ENCODE measurements at places on chromosomes 7 and 10.

GRCh38 chr7:80637911-80638765, at the start of gene CD36:
CD36 (plus strand) TSS chr7:80638642; CDS start chr7:80646741, 8,099 bp downstream.
- DNase-seq, result peak; percentile 10

GRCh38 chr7:55260676-55261385, 104.3 kb upstream of the LANCL2 start:
- DNase-seq, result no peak

DNA sequence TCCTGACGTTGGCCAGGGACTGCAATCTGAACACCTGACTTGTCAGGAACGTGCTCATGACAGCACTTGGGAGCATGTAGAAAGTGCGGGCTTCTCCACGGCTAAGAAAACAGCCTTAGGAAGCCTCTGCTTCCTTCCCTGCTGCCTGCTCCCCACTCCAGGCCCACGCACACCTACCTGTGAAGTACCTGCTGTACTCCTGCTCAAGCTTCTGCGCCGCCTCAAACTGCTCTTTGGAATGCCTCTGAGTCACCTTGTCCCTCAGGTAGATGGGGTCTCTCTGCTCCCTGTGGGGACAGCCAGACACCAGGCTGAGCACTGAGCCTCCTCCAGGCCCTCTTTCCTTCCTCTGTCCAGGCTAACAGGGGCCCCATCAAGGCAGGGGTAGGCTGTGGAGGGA, 132.7 kb downstream of the DLG5 start:
- DNase-seq, result no peak

DNA sequence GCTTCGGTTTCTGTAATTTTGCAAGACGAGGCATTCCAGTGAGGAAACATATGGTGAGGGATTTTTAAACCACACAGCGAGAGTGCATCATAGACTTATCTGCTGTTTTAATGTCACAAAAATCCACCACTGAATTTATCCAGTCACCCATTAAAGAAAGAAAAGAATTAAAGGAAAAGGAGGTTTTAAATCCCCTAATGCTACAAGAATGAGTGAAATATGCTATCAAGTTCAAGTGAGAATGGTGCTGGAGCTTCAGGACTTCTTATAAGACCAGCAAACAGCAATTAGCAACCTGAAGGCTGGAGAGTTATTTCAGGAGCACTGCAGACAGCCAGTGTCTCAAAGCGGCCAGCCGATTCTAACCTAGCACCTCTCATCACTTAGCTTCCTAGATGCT, 439.1 kb upstream of the MGMT start:
- DNase-seq, result no peak

DNA sequence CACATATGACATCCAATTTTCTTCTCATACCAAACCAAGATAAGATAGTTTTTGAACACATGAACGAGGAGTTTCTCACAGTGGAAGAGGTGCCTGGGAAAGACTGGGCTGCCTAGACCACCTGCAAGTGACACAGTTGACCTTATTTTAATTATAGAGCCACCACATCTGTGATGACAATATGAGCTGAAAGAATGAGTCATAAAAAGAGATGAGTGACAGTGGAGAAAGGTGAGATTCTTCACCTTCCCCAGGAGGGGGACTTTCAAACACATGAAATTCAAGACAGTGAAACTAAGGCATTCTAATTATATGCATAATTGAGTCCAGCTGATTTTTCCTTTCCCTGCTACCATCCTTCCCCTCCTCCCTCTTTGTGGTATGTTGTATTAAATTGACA, 475.5 kb downstream of the NXPH1 start:
- no peak for DNase-seq

DNA sequence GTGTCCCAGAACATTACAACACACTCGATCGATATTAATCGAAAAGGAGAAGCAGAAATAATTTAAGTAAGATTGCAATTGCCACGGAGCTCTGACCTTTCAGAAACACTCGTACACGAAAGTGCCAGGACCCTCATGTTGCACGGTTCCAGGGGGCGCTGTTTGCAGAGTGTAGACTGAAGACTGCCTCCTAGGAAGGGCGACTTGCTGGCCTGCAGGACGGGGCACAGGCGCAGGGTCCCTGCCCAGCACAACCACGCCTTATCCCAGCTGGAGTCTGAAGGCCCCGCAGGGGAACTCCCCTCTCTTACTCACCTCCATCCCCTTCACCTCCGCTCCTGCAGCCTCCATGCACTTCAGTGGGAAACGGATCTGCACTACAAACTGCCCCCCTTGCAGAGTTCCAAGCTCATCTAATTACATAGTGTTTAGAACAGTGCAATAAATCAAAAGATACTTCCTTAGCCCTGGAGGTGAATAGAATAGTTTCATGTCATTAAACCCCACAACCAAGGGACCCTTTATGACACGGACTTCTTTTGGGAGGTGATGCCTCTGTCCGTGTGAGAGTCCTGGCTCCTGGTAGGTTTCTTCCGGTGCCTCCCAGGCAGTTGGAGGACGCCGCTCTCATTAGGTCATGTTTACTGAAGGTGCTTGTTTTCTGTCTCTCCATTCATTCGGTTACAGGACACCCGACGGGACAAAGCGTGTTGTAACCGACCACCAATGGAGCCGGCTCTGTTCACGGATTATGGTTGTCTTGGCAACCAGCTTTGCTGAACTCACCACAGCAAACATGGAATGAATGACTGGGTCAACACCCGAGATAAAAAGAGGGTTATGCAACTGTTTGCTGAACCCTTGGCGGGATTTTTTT, 262.2 kb downstream of the BAMBI start:
- DNase-seq, result no peak

GRCh38 chr10:104329735-104330134, 8.5 kb downstream of the ITPRIP start:
- DNase-seq, result no peak

GRCh38 chr7:139683137-139683921, 94.5 kb downstream of the HIPK2 start:
- no peak for DNase-seq

DNA sequence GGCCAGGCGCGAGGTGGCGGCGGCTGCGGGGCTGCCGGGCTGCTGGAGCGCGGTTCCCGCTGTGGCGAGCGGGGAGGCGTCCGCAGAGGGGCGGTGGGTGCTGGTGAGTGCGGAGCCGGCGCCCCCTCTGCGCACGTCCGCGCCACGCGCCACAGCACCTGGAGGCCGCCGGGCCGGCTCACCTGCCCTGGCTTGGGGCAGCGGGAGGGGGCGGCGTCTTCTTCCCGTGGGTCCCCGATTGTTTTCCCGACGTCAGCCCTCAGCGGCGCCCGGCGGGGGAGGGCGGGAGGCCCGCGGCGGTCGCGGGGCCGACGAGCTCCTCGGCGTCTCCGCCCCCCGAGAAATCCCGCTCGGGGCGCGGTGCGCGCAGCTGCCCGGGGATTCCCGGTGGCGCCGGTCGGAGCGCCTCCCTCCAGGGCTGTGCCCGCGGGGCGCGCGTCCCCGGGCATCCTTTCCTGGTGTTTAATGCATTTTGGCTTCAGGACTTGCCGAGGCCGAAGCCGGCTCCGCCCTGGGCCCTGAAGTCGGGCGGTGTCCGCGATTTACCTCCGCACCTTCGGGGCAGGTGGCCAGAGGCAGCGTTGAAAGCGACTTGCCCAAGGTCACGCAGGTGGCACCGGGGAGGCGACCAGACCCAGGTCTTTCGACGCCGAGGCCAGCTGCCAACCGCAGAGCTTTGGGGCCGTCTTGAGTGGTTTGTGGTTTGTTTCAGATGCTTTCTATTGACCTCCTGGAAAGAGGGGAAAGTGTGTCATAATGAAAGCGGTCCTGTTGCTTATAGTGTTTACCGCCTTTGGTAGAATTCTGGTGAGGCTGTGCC, 561 bp downstream of the PLEKHA1 start:
- peak; percentile 70 for DNase-seq

- DNase-seq, result no peak
Observed at GRCh38 chr7:151818674-151819519, 58.0 kb downstream of the PRKAG2 start.

GRCh38 chr7:150429699-150430098, 20.7 kb upstream of the GIMAP8 start:
- DNase-seq, result no peak
